NCI-H1436 (cell line): ENCODE measurements at places on chromosomes 7 and 10.

DNA sequence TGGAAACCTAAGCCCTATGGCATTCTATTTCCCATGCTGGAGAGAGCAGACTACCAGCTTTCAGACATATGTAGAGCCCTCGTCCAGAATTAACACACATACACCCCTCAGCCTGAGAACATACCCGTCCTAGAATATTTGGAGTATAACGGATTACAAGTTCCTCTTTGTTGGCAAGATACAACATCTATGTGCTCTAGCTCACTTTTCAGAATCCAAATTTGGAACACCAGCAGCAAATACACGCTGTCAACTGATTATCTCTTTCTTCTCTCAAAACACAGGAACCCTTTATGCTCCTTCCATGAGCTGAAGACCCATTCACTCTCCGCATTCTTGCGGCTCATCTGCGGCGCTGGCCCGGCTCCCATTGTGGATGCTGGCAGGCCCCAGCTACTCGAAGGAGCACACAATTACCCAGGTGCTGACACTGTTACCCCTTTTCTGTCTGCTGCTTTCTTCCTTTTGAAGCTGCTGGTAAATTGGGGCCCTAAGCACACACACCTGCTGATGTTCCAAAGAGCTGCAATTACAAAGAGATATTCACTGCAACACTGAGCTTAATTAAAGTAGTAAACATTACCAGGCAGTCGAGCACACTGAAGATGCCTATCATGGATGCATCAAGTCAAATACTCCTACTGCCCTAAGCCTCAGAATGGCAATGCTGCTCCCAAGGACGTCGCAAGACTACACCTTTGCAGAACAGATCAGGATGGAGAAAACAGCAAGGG is 70.0 kb downstream of the VOPP1 start:
- DNase-seq: peak; percentile 59

DNA sequence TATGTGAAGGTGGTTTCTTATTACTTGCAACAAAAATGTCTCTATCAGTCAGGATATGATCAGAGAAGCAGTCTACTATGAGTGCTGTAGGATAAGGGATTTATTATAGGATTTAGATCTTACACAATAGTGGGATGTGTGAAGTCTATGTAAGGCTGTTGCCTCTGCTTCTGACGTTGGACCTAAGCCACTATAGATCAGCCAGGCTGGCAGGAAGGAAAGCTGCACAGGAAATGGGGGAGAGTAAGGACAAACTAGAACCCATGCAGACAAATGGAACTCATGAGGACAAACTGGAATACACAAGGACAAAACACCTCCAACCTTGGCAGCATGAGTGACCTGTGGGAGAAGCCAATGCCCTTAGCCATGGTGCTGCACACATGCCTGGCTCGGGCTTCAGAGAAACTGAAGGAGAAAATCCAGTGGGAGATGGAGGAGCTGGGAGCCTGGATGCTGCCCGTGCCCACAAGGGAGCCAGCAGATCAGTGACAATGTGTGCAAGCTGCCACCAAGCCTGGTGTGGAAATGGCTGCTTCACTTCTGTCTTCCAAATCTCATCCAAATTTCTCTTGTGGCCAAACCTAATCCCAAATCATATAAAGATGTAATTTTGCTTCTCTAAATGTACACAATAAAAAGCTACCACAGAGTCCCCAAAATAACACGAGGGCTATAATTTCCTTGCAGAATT is 147.0 kb upstream of the PCGF5 start:
- no peak for DNase-seq

DNA sequence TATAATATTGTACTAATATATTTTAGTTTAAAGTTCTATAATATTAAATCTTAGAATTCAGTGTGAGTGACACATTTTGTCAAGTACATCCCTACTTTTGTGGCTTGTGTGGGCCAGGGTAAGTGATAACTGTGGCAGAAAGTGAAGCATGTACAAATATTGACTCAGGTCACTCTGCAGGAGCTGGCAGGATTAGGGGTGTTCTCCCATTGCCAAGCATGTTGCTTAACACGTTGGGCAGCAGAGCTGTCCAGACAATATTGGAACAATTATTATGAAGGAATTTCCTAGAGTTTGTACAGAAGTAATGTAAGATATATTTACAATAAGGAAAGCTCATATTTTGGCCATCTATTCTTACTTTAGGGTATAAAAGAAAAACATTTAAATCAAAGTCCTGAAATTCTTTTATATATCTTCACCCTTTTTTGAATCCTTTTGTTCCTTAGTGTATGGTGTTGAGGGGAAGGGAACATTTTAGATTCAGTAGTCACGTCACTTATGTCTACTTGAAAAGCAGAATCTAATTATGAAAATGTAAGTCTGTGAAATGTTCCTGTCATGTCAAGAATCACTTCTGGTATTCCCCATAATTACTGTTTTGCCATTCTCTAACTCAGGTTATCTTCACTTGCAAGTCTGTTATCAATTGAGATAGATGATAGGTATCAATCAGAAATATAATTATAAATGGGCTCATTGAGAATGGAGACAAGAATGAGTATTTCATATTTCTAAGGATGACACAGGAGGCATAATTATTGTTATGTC is 4.0 kb downstream of the HDAC9 start:
- DNase-seq: no peak

DNA sequence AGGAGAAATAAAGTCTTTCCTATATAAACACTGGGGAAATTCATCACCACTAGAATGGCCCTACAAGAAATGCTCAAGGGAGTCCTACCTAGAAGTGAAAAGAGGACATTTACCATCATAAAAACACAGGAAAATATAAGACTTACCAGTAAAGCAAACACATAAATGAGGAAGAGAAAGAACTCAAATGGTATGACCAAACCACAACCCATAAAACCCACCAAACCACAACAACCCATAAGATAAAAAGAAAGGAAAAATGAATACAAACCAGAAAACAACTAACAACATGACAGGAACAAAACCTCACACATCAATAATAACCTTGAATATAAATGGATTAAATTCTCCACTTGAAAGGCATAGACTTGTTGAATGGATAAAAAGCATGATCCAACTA is 71.9 kb upstream of the DIP2C start:
- DNase-seq: no peak

GRCh38 chr7:119482209-119482608 is 790.8 kb upstream of the KCND2 start:
- DNase-seq: peak; percentile 45

GRCh38 chr7:101604331-101604933 is 24.7 kb downstream of the MYL10 start:
- DNase-seq: no peak

- no peak for DNase-seq
These were observed 64.9 kb downstream of the UBE2H start for GRCh38 chr7:129887865-129888264.

DNA sequence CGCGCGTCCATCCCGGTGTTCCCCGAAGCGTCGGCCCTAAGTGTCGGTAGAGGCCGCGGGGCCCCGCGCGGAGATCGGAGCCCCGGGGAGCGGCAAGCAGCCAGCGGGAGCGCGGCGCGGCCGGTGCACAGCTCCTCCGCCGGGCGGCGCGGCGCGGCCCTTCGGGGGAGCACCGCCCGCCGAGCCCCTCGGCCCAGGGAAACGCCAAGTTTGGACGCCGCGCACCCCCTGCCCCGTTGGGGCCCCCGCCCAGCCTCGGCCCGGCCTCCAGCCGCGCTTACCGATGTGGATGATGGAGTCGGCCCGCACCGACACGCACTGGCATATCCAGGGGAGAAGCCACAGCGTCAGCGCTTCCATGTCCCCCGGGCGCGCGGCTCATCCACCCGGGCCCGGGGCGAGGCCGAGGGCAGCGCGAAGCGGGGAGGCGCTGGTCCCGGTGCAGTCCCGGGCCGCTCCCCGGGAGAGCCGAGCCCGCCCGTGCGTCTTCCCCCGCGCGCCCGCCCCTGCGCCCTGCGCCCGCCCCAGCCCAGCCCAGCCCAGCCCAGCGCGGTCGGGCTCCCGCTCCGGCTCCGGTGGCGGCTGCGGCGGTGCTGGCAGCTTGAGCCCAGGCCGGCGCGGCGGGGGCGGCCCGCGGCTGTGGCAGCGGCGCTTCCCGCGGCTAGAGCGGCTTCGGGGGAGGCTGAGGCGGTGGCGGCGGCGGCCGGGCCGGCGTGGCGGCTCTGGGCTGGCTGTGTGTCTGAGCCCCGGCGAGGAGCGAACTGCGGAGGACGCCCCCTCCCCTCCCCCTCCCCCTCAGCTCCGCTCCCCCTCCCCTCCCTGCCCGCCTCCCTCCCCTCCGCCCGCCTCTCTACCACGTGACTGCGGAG is at the start of gene GRID1:
TSS of gene GRID1 (minus strand) at position 763 of the 869 bp plus-strand sequence.
- peak; percentile 64 for DNase-seq

DNA sequence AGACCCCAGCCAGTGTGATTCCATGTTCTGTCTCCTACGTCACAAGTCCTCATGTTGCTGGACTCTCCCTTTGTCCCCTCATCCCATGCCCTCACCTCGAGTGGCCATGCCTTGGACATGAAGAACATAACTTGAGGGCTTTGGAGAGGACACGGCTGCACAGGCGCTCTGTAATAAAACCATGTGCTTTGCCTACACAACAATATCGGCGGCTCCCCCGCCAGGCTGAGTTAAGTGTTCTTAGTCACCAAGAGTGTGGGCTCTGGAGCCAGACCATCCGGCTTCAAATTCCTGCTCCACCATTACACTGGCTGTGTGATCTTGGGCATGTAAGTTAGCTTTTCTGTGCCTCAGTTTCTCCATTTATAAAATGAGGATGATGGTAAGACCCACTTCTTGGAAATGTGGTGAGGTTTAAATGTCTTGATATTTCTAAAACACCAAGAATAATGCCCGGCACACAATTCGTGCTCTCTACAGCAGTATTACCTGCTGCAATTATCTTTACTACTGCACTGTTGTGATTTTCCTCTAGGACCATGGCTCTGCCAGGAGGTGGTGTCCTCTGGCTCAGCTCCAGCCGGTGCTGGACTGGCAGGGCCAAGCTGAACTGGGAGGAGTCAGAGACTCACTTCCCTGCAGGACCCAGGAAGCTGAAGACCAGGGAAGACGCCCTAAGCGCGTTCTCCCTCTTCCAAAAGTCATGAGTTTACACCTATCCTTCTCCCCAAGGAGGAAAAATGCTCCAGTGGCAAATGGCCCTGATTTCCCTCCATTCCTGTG is 15.7 kb downstream of the SLIT1 start:
- DNase-seq: no peak

DNA sequence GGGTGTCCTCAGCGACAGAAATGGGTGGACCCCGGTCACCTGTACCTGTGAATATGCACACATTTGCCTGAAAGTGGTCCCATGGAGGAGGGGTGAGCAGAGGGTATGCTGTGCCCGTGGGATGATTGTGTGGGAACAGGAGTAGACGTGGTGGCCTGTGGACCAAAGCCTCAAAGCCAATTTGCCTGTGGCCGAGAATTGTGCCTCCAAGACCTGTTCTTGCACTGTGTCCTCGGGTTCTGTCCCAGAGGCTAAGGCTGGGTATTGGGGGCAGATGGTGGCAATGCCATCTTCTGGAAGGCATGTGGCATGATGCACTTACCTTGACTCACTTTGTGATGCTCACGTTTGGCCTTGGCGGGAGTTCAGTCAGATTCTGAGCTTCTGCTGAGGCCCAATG is 351.0 kb downstream of the TCERG1L start:
- DNase-seq: no peak

- DNase-seq: no peak
These were observed 5.4 kb downstream of the VGF start for GRCh38 chr7:101159696-101160674.

GRCh38 chr7:11332186-11332864 is 358.7 kb downstream of the PHF14 start:
- DNase-seq: no peak

DNA sequence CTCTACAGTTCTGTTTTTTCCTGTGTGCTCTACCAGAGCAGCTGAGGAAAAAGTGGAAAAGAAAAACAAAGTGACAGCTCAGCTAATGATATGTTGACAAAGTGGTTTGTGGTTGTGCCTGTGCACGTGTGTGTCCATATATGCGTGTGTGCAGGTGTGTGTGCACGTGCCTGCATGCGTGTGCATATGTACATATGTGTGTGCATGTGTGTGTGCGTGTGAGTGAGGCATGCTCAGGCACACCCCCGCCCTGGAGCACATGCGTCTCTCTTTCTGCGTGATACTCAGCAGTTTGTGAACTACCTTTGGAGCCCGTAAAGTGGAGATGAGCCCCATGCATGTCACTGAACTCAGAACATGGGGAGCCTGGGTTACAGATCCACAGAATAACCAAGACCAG is 84.5 kb upstream of the GPR26 start:
- no peak for DNase-seq

GRCh38 chr10:85003083-85003482 is 674.7 kb downstream of the CCSER2 start:
- no peak for DNase-seq

DNA sequence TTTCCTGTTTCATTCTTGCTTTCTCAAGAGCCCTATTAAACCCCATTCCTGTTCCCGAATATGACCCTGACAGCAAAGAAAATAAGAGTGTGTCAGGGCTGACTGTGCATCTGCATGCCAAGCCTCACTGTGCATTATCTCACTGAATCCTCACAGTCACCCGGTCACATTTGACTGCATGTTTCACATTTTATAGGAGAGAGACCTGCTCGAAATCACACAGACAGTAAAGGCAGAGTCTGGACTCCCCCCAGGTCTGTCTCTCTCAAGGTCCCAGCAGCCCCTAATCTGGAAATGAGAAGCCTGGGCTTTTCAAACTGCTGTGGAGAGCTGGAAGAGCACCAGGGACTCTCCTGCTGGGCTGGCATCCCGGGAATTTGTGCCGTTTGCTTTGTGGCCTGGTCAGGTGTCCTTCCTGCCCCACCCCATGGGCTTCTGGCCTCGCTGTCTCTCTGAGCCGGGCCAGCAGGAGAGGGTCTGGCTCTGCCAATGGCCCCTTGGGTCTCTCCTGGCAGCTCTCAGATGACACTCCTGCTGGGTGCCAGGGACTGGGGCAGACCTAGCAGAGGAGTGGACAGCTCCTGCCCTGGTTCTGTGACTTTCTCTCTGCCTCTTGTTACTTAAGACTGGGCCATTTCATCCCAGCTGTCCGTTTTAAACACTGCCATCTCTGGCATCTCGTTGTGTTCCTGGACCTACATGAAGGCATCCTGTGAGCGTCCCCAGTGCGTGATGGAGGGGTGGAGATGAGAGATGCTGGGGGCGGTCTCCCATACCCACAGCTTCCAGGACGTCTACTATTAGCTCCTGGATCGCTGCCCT is 173.6 kb downstream of the ARHGAP12 start:
- DNase-seq: no peak

DNA sequence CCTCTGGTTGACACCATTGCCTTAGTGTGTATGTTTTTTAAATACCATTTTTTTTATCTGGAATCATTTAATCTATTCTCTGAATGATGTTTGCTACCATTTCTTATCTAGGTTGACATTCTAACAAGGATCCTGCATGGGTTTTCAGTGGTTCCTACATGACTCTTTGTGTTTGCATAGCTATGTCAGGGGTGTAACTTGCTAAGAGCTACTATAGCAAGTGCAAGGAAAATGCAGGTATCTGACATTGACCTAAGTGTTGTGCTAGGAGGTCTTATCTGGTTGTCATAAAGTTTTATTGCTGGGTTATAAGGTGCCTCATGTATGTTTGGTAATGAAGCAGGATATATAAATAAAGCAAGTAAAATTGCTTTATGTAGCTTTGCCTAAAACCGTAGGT is 183.2 kb downstream of the PLXDC2 start:
- DNase-seq: no peak

GRCh38 chr7:106384373-106384772 is 99.6 kb upstream of the NAMPT start:
- DNase-seq: no peak
